ENCODE measurements at places on chromosomes 3 and 15.

- DNase-seq, result no peak
Measured at GRCh38 chr15:63041402-63041973, 1.1 kb upstream of the TPM1 start.

GRCh38 chr3:177440456-177441104 lies 243.3 kb upstream of the TBL1XR1 start:
- no peak for DNase-seq

GRCh38 chr3:67712259-67712658 lies 57.8 kb upstream of the SUCLG2 start:
- DNase-seq, result no peak

GRCh38 chr3:194399166-194399565 lies at the start of gene GP5:
GP5 (minus strand) TSS chr3:194399266; CDS start chr3:194398282, 984 bp downstream.
- DNase-seq, result no peak

- no peak for DNase-seq
Measured at GRCh38 chr3:32438596-32439344, 47.1 kb downstream of the CMTM7 start.

GRCh38 chr3:106172101-106172500 lies 303.3 kb upstream of the CBLB start:
- no peak for DNase-seq

DNA sequence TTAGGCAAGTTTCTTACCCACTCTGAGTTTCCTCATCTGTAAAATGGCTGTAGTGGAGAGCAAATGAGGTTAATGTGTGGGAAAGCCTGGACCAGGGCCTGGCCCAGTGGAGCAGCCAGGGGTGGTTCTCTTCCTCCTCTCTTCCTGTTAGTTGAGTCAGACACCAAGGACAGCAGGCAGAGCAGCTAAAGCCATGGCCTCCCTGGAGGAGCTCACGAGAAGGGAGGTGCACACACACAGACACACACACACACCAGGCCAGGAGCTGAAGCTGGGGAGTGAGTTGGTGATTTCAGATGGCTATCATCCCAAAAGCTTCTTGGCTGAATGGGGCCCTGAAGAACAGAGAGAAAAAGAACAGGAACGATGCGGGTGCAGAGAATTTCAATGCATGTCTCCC lies 33.2 kb upstream of the TSPAN3 start:
- no peak for DNase-seq

DNA sequence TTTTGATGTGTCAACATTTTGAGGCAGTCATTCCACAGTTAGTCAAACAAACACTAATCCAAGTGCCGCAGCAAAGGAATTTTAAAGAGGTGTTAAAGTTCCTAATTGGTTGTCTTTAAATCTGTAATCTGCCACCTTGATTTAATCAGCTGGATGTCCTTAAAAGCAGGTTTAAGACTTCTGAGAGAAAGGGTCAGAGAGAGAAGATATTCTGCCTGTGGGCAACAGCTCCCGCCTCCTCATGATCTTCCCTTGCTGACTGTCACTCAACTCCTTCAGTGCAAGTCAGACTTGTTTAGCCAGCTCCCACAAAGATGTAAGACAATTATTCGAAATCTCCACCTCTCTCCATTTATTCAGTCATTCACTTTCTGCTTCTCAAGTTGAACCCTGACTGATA lies 92.6 kb upstream of the MYRIP start:
- DNase-seq, result no peak

DNA sequence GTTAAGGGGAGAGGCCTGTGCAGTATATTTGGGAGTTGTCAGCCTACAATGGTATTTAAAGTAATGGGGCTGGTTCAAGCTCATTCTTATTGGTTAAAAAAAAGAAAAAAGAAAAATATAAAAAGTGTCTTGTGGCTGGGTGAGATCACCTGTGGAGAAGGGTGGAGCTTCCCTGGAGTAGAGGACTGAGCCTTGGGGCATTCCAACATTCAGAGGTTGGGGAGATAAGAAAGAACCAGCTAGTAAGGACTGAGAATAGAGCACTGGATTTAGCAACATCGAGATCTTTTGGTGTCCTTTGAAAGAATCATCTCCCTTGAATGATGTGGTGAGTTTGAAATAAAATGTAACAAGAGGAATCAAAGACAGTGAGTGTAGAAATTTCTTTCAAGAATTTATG lies 5.2 kb downstream of the SLC49A4 start:
- DNase-seq, result no peak

DNA sequence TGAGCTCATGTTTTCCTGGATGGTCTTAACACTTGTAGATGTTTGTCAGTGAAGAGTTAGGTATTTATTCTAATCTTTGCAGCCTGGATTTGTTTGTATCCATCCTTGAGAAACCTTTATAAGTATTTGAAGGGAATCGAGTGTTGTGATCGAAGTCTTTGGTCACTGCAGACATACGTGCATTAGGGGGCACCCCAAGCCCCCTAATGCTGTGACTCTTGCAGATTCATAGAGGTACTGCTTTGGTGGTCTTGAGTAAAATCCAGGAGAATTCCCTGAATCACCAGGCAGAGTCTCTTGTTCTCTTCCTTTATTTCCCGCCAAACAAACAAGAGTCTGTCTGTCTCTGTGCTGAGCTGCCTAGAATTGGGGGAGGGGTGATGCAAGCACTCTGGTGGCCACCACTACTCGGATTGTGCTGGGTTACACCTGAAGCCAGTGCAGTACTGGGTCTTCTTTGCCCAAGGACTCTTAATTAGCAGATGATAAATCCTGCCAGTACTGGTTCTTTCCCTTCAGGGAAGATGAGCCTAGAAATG lies 170.5 kb upstream of the POU1F1 start:
- DNase-seq, result no peak

DNA sequence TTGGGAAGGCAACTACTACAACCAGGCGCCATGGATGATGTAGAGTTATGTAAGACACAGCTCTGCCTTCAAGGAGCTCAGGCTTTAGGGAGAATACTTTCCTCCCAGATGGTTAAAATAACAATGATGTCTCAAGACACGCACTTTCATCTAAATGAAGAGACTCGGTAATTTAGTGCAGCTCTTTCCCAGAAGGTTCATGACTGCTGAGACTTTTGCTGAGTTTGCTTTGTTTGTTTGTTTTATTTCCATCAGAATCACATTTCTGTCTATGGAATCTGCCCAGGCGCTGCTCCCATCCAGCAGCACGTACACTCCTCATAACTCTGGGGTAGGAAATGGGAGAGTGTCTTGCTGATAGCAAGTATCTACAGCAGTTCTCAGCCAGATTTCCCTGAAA lies 33.9 kb upstream of the MEX3B start:
- DNase-seq, result no peak

DNA sequence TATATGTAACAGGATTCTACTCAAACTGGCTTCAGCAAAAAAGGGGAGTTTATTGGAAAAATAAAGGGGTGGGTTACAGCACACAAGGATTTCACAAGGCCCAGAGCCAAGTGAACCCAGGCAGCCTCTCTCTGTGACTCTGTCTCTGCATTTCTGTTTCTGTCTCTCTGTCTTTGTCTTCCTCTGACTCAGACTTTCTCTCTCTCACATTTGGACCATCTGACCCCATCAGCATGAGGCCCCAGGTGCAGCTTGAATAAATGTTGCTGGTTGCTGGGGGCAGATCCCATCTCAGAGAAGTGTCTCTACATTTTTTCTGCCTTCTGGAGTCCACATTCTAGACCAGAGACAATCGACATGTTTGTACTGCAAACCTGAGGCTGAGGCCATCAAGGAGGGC lies 45.0 kb downstream of the RPLP1 start:
- DNase-seq, result no peak

GRCh38 chr15:62749036-62749815 lies 293.3 kb upstream of the TPM1 start:
- no peak for DNase-seq

- no peak for DNase-seq
Measured at GRCh38 chr3:112585782-112586181, 23.9 kb downstream of the SLC35A5 start.

DNA sequence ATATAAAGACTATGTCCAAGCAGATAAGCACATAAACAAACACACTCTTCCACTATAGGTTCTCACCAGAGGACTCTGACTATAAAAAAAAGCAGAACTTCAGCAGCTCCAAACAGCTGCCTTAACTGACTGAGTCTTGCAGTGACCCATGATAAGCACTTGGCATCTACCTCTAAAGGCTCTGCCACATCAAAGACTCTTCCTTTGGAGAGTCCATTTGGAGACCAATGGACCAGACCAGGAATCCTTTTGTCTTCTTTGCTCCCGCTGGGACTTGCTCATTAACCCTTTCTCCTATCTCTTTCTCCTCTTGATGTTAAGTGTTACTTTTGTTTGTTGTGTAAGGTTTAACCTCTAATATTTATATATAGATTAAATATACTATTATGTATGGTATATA lies 424.1 kb downstream of the RSL24D1 start:
- DNase-seq, result peak; percentile 2

GRCh38 chr3:142165194-142165593 lies 15.8 kb upstream of the TFDP2 start:
- DNase-seq, result no peak

- DNase-seq, result no peak
Measured at GRCh38 chr3:2526926-2527325, 428.3 kb downstream of the CNTN4 start.

GRCh38 chr15:94411285-94411684 lies 179.9 kb downstream of the MCTP2 start:
- no peak for DNase-seq

- DNase-seq, result no peak
Measured at GRCh38 chr3:36765104-36765503, 751 bp upstream of the DCLK3 start.

- no peak for DNase-seq
Measured at GRCh38 chr3:2036076-2036475, 62.6 kb upstream of the CNTN4 start.

GRCh38 chr3:138440121-138440521 lies 5.7 kb downstream of the ESYT3 start:
- DNase-seq, result peak; percentile 96

- no peak for DNase-seq
Measured at GRCh38 chr15:34620814-34621213, 37.4 kb upstream of the GOLGA8B start.

DNA sequence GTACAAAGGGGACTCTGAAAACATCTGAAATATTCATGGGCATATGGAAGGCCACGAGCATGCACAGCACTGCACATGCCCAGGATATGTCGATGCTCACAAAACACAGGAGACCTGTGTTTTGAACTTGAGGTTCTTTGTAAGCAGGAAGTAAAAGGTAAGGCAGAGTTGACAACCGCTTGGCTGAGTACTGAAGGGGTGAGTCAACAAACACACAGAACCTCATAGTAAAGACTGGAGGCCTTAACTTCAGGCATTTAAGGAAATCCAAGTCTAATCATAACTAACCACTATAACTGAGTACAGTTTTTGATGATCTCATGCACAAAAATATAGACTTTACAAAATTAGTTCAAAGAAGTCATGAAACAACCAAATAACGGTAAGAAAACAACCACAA lies 80.6 kb downstream of the MYO9A start:
- no peak for DNase-seq

DNA sequence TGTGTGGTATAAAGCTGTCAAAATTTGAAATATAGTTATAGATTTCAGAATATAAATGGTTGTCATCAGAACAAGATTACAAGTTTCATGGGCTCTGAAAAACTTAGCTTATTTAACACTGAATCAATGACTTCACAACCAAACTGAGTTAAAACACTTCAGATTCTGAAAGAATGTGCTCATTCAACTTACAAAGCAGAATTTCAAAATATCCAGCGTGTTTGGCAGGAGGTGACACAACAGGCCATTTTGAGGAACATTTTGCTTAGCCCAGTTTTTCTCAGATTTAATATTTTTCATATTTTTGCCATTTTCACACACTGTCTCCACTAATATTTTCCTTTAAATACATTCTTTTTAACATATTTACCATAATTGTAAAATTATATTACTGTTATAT lies 781.1 kb downstream of the TUSC7 start:
- DNase-seq, result no peak

- DNase-seq, result no peak
Measured at GRCh38 chr3:108130701-108131474, 40.1 kb upstream of the CD47 start.

- peak; percentile 78 for DNase-seq
Measured at GRCh38 chr3:168877899-168878298, 782.2 kb upstream of the GOLIM4 start.
